ENCODE measurements at places on chromosomes 7 and 10.

DNA sequence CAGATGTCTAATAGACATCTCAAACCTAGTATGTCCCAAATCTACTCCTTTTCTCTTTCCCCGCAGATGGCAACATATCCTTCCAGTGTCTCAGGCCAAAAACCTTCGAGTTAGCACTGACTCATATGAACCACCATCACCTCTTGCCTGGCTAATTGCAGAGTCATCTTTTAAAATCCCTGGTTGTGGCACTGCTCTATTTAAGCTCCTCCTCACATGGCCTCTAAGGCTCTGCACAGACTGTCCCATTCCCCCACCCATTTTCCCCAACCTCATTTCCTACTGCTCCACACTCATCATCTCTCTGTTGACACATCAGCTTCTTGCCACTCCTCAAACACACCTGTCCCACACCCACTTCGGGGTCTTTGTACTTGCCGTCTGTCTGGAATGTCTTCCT lies 16.8 kb upstream of the HBP1 start:
- DNase-seq = no peak

DNA sequence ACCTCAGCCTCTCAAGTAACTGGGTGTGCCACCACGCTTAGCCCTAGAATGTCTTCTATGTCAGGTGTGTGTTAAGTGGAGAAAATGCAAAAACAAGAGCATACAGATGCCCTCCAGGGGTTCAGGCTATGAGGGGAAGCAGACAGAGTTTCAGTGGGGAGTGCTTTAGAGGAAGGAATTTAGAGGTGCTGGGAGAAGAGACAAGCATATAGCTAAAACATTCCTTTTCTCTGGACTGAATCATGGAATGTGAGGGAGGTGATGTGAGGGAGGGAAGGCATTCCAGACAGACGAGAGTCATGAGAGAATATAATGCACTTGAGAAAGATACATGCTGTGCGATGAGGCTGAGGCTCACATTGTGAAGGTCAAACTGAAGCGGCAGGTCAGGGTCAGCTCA lies 6.6 kb upstream of the ZNF786 start:
- DNase-seq = no peak

GRCh38 chr7:994592-995308 lies 11.8 kb downstream of the CYP2W1 start:
- no peak for DNase-seq

DNA sequence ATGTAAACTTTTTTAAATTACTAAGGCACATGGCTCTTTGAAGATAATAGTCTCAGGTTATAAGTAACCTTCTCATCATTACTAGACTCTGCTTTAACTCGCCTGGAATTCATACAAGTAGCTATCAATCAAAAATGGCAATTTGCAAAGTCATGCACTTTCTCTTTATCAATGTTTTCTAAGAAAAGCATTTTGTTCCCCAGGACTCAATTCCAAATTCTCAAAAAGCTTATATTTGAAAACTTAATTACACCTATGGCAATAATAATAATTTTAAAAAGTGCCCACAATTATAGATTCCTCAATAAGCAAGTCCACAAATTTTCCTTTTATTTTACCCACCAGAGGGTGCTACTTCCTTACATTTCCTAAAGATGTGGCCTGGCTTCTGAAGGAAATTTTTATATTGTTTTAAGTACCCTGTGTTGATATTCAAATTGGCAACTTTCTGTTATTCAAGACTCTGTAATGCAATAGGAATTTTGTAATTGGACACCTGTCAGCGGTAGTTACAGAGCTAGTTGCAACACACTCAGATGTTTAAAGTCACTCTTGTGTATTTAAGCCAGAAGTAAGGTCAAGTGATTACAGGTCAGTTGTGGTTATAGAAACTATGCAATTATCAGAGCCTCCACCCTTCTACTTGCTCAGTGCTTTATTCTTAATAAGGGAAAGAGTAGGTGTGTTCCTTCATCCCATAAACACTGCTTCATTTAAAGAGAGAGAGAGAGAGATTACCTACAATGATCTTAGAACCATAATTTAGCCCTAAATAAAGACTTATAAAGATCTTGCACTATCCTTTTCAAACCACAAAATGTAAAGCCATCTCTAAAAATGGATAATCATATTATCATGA lies 47.1 kb upstream of the HYAL4 start:
- DNase-seq = peak; percentile 27

GRCh38 chr10:52756295-52756694 lies 16.3 kb downstream of the MBL2 start:
- no peak for DNase-seq

DNA sequence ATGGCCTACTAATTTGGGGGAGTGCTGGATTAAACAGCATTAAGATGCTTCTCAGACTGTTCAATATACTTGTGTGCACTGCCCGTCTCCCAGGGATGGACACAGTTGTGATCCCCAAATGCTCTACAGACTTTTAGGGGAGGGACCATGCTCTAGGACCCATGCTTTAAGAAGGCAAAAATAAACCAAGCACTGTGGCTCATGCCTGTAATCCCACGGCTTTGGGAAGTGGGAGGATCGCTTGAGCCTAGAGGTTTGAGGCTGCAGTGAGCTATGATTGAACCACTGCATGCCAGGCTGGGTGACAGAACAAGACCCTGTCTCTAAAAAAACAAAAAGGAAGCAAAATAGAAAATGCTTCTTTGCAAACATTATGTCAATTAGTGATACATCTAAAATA lies 102.6 kb downstream of the VOPP1 start:
- no peak for DNase-seq

DNA sequence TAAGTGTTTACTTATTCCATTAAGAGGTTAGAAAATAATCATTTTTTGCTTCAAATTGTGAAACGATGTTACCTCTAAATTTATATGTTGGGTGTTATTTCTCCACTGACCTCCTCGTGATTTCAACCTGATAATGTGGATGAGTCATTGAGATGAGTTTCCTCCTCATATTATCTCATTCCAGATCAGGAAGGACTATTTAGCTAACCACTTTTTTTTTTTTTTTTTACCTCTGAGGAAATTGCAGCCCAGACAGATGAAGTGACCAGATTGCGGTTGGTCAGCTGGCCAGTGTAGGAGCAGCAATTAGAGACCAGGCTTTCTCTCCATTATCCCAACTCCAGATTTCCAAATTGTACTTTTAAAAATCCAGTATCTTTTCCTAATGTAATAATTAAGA lies 248.7 kb downstream of the FZD1 start:
- DNase-seq = no peak

- no peak for DNase-seq
These were observed 370.1 kb downstream of the FRMD4A start for GRCh38 chr10:13960603-13961002.

DNA sequence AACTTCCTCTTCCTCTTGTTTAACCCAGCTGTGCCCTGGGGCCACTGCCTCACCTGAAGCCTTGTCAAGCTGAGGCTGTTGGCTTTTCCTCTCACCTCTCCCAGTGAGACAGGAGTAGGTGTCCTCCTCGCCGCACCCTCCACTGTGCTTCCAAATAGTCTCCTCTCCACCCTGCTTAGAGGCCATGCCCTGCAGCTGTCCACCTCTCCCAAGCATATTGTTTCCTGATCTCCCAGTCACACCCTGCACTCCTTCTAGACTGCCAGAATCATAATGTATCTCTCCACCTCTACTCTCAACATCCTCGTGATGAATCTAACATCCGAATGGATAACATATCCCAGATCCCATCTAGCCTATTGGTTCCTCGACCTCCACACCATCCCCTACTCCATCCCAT lies 196.3 kb upstream of the GHITM start:
- DNase-seq = no peak

GRCh38 chr7:102287981-102288278 lies 1.3 kb downstream of the SH2B2 start:
- no peak for DNase-seq

- no peak for DNase-seq
These were observed 10.2 kb downstream of the KLF14 start for GRCh38 chr7:130723784-130724183.

GRCh38 chr7:37311355-37311754 lies 137.3 kb downstream of the ELMO1 start:
- DNase-seq = no peak

DNA sequence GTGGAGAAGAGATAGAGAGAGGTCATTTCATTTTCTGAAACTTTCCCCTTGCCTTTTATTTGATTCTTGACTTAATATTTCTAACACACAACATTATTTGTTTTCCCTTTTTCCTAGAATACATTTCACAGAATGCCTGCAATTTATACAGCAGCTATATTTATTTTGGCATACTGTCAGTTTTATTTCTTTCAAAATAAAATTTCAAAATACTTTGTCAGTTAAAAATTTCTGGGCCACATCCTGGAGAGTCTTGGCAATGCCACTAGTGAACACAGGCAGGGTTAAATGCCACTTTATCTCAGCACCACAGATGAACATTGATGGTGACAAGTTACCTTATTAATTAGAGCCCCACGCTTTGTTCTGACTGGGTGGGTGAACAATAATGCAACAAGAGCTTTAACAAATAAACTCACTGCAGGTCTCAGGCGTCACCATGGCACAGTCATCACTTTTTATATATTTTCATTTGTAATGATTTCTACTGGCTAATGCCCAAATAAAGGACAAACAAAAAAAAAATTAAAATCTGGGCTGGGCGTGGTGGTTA lies 494.0 kb downstream of the KIF20B start:
- DNase-seq = no peak

- DNase-seq = no peak
These were observed 11.5 kb upstream of the PSTK start for GRCh38 chr10:122968698-122969097.

- no peak for DNase-seq
These were observed 56.1 kb downstream of the HIBADH start for GRCh38 chr7:27606270-27607209.

GRCh38 chr7:37987732-37988131 lies 67.3 kb downstream of the EPDR1 start:
- DNase-seq = no peak

- DNase-seq = no peak
These were observed 73.8 kb upstream of the PRLHR start for GRCh38 chr10:118669020-118669791.

DNA sequence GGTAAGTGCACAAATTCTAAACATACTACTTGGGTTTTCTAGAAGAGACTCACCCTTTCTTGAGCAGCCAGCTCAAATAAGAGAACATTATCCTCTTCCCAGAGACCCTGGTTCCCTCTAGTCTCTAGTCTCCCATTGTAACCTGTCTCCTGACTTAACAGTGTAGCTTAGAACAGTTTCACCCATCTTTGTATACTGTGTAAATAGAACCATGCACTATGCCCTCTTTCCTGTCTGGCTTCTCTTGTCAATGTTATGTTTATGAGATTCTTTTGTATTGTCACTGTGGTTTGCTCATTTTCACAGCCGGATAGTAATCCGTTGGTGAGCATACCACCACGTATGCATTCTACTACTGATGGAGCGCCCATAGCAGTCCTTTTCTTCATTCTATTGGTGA lies 227.4 kb upstream of the PLPP4 start:
- no peak for DNase-seq

- no peak for DNase-seq
These were observed 33.5 kb downstream of the MRC1 start for GRCh38 chr10:17842641-17843040.

GRCh38 chr7:133478591-133479135 lies 225.8 kb downstream of the EXOC4 start:
- DNase-seq = no peak

GRCh38 chr10:74934100-74934812 lies 107.9 kb downstream of the KAT6B start:
- no peak for DNase-seq

- no peak for DNase-seq
These were observed 15.4 kb downstream of the NRAP start for GRCh38 chr10:113648478-113648877.
